H1 (cell line): ENCODE measurements at places on chromosomes 12 and 14. TPM values are rescaled to one million over a fixed set of nuclear protein-coding genes. Genes with fewer than 3 reads are reported as not detected.

The EML1 gene
- polyA plus RNA-seq: 9.8 and 11.1 TPM in 2 replicates

DNA sequence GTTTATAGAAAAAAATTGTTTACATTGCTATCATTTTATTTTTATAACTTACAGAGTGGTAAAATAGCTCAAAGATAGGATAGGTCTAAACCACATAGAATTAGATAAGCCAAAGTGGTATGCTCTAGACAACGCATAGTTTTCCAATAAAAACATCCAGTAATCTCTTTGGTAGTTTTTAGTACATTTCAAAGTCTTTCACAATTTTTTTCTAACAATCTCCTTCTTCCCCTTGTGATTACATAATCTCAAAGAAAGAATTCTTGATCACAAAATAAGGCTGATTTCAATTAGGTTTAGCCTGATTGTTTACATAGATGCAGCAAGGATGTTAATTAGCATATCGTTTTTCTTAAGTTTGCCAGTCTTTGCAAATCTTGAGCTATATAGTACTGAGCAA is 460.0 kb downstream of the FUT8 start:
- DNase-seq: no peak

DNA sequence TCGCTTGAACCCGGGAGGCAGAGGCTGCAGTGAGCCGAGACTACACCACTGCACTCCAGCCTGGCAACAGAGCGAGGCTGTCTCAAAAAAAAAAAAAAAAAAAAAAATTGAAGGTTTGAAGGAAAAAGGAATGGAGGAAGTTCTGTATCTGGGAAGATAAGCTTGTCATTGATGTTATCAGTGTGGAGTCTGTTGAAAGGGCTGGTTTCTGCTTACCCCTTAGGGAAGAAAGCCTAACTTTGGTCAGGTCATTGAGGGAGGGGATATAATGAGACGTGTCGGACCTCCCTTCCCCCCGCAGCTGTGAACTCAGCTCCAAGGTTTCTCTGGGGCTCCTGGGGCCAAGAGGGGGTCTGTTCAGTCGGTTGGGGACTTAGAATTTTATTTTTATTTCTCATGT is 16.4 kb downstream of the DAO start:
- DNase-seq: no peak

The ADCY6 gene
- 17.5 and 19.7 TPM in 2 replicates for polyA plus RNA-seq

The ACSM4 gene
- not detected in 2 replicates for polyA plus RNA-seq

GRCh38 chr14:41167040-41167439 is 439.6 kb upstream of the LRFN5 start:
- no peak for DNase-seq

DNA sequence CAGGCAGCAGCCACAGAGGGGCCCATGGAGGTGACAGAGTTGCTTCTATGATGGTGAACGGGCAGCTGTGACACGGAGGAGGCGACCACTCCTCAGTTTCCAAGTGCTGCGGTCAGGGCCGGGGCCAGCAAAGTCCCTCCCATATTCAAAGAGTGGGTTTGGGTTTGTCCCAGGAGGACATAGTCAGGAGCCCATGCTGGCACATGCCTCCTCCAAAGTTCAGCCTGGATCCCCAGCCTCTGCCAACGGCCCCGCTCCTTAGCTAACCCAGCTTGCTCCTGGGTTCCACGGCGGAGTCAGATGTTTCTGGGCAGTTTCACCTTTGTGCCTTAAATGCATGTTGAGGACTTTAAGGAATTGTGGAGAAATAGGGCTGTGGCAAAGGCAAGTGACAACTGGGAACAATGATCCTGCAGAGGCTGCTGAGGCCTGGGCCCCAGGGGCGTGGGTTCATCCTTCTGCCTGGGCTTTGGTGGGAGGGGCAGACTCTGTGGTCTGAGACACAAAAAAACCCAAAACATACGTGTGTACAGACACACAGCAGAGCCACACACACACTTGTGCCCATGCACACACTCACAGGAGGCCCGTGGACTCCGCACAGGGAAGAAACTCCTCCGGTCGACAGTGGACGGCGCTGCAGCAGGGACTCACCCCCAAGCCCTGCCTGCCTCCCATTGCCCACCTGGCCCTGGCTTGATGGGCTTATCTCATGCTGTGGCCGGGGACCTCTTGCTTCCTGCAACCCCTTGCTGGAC is 399.4 kb downstream of the TMEM121 start:
- no peak for DNase-seq

- DNase-seq: no peak
Measured at GRCh38 chr14:24840204-24840893, 206.4 kb upstream of the GZMB start.

The AKAP6 gene
- 0.05 and 0.09 TPM in 2 replicates for polyA plus RNA-seq

DNA sequence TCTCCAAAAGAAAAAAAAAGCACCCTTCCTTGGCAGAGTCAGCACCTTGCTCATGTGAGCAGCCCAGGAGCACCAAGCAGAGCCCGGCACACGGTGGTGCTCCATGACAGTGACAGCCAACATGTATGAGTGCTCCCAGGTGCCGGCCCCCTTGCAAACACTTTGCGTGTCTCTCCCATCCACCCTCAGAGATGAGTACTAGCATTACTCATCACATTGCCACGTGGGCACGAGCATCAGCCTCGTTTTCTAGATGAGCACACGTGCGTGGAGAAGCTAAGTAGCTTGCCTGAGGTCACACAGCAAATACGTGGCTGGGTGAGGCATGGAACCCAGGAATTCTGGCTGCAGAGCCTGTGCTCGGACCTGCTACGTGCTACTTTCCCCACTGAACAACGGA is 177.9 kb upstream of the PRMT8 start:
- no peak for DNase-seq

GRCh38 chr12:88623777-88624548 is 43.7 kb upstream of the KITLG start:
- no peak for DNase-seq

- DNase-seq: no peak
Measured at GRCh38 chr12:2618291-2618995, 176.3 kb upstream of the FKBP4 start.

The HOXC12 gene
- not detected in 2 replicates for polyA plus RNA-seq

The KLRC2 gene
- polyA plus RNA-seq: not detected in 2 replicates

DNA sequence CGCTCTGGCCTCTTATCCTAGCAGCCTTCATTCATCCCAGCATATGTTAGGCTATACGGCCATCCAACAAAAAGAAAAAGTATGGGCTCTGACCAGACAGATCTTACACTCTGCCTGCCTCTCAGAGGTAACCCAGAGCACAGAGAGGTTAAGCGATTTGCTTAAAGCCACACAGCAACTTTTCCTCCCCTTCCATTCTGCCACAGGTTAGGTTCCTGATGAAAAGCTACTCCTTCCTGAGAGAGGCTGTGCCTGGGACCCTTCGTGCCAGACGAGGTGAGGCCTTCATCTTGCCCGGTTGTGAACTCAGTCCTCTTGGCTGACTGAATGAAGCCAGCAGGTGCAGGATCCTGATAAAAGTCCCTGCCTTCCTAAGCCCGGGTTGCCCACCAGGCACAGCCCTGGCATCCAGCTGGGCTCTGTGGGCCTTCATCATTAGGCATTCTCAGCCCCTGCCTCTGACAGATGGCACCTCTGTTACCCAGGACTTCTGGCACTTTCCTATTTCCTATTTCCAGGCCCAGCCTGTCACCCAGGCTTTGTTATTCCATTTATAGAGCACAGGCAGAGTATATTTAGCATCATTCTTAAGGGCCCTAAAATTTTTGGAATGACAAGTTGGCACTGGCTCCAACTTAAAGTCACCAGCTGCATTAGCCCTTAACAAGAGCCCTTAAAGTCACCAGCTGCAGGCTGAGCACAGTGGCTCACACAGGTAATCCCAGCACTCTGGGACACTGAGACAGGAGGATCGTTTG is 12.8 kb downstream of the SOAT2 start:
- no peak for DNase-seq

DNA sequence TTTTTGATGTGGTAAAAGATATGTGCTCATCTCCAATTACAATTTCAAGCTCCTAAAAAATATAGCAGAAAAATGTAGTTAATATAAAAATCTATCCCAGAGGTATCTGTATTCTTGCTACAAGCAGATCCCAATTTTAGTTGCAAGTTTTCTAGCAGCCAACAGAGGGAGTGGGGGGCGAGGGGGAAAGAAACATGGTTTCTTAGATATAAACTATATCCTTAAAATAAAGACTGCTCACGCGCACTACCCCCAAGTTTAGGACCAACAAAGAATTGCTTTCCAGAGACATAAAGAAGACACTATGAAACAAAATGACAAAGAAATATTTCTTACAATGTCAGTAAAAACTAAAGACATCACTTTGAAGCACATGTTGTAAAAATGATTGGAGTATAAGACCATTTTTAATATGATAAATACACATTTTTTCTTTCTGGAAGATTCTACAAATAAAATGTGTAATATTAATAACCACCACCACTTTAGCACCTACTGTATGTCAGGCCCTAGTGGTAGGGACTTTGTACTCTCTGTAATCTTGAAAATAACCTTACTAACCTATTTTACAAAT is 5.4 kb downstream of the MAGOHB start:
- no peak for DNase-seq
